ENCODE measurements at places on chromosomes 13 and 19.

DNA sequence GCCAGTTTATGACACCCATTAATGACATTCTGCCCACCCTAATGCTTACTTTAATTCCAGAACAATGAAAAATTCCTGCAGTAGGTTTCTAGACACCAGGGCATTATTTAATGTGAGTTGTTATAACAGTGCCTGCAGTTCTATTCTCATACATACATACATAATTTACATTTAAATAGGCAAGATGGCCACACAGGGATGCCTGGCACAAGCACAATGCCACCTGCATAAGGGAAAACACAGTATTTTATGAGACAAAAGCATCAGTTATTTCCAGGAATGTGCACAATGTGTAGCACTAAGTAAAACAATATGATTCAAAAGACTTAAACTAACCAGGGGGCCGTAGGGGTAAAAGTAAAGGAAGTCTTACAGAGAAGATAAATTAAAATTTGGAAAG is 243.9 kb upstream of the SPRY2 start:
- DNase-seq: no peak

DNA sequence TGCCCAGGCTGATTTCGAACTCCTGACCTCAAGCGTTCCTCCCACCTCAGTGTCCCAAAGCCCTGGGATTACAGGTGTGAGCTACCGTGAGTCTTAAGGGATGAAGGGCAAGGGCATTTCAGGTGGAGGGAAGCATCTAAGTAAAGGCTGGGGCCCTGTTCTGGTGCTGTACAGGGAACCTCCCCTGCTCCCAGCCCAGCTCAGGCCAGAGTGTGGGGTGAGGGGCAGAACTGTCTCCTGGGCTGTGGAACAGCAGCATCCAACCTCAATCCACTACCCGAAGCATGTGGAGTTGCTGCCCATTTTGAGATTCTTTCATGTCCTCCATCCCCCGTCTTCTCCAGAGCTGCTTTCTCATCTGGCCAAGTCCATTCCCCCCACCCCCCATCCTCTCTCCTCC is 105.3 kb downstream of the SIPA1L3 start:
- no peak for DNase-seq

GRCh38 chr19:53161123-53161522 is 2.3 kb upstream of the ZNF347 start:
- DNase-seq: no peak

DNA sequence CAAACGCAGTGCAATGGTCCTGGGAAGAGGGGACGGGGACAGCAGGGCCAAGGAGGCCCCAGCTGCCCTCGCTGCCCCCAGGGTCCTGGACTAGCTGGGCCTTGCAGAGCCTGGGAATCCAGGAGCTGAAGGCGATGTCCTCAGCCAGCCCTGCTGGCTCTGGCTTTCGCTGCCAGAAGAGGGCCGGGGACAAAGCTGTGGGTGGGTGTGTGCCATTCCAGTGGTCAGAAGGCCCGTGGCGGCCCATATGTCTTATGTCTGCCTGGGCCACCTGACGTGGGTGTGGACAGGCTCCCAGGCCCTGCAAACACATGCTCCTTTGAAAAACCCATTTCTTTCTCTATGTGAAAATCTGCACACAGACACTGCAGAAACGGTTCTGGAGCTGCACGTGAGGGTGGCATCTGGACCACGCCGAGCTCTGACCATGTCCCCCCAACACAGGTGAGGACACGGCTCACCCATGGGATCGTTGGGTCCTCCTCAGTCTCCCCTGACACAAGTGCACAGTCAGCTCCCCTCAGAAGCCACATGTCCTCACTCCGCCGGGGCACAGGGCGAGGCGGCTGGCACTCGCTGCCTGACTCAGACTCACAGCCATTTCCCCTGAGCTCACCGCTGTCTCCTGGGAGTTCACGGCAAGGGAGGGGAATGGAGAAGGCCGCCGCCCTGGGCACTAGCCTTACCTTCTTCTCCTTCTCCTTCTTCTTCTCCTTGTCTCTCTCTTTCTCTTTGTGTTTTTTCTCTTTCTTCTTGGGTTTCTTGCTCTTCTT is 16.9 kb downstream of the IZUMO4 start:
- DNase-seq: no peak

GRCh38 chr19:42280815-42281145 is 11.7 kb downstream of the CIC start:
- no peak for DNase-seq

GRCh38 chr19:33551676-33552075 is 30.1 kb upstream of the PEPD start:
- no peak for DNase-seq

- DNase-seq: no peak
Observed at GRCh38 chr19:4911314-4911713, 2.0 kb downstream of the UHRF1 start.

DNA sequence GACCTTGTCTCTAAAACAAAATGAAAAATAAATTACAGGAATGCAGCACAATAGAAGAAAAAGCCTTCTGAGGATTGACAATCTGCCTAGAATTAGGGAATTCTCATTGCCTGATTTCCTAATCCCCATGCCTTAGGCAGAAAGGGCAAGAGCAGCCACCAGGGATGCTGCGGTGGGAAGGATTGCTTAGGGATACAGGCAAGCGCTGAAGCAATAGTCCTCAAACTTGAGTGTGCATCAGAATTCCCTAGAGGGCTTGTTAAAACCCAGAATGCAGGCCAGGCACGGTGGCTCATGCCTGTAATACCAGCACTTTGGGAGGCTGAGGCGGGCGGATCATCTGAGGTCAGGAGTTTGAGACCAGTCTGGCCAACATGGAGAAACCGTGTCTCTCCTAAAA is 1.0 kb upstream of the OR7C2 start:
- no peak for DNase-seq
